ENCODE measurements at places on chromosomes 2 and 18. TPM values are rescaled to one million over a fixed set of nuclear protein-coding genes. Genes with fewer than 3 reads are reported as not detected.

DNA sequence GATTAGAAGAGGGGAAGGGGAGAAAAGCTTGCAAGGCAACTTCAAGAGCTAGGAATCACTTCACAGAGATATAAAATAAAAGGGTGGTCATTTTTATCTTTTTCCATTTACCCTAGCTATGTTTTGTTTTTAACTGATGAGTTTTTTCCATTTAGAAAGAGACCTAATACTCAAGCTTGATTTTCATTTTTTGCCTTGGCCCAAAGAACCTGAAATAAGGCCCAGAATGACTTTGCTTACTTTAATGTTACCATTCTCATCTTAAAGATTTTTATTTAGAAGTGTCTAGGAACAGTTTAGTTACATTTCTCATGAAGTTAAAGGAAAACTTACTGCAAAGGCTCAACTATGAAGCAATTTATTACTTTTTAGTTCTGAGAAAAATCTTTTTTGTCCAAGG, 276.3 kb upstream of the ZSWIM2 start:
- H3K36me3 ChIP-seq, result no peaks in the 10 kb centered on the region
- H3K27me3 ChIP-seq, result no peaks in the 10 kb centered on the region
- DNase-seq, result no peak
- no peak overlapping the region for H3K4me3 ChIP-seq

GRCh38 chr2:231356466-231356844, 39.1 kb upstream of the B3GNT7 start:
- no peak overlapping the region for H3K4me3 ChIP-seq
- no peaks in the 10 kb centered on the region for H3K36me3 ChIP-seq
- H3K27ac ChIP-seq, result no peak overlapping the region
- peaks cover 6% of the 10 kb centered on the region for H3K4me1 ChIP-seq

- H3K36me3 ChIP-seq, result peaks cover 27% of the 10 kb centered on the region
- H3K4me1 ChIP-seq, result no peaks in the 10 kb centered on the region
- H3K4me3 ChIP-seq, result peak within 1 kb of the TSS; percentile 20
- no peaks in the 10 kb centered on the region for H3K27me3 ChIP-seq
These were observed at the start of gene KRTCAP3 for GRCh38 chr2:27441958-27442919. Gene KRTCAP3, plus strand, starts transcription at chr2:27442381. Its CDS starts 32 bp downstream, at chr2:27442413.

DNA sequence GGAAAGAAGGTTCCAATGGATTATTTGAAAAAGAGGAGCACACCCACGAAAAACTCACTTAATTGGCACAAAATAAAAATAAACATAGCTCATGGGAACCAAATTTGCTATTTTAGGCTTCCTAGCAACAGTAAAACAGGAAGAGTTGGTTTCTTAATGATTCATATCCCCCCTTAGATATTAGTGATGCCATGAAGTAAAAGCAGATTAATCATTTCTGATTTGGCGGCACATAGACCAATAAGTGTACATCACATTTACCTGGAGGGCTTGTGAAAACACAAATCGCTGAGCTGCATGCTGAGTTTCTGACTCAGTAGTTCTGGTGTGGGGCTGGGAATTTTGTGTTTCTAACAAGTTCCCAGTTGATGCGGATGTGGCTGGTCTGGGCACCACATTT, 260.4 kb downstream of the SLC4A3 start:
- H3K27me3 ChIP-seq, result no peaks in the 10 kb centered on the region
- DNase-seq, result no peak
- H3K27ac ChIP-seq, result no peak overlapping the region
- no peaks in the 10 kb centered on the region for H3K36me3 ChIP-seq

The OTOS gene
- not detected for polyA plus RNA-seq

The TDRD15 gene
- not detected for polyA plus RNA-seq

The NEU2 gene
- not detected for polyA plus RNA-seq

The ZBTB7C gene
- polyA plus RNA-seq, result 3.2 TPM

All from lung (tissue), 17 donors.